ENCODE measurements at places on chromosomes 16 and 17. TPM values are rescaled to one million over a fixed set of nuclear protein-coding genes. Genes with fewer than 3 reads are reported as not detected.

The EFNB3 gene
- under 0.01 TPM for total RNA-seq

The ASGR1 gene
- 7.3 TPM for total RNA-seq

The CTU2 gene
- 7.5 TPM for total RNA-seq

The KRT40 gene
- total RNA-seq = not detected

The DPEP2NB gene
- under 0.01 TPM for total RNA-seq

The SLC13A2 gene
- total RNA-seq = not detected

The TMC8 gene
- total RNA-seq = 75.1 TPM

Data from hematopoietic multipotent progenitor cell (in vitro differentiated cells).